Activated naive CD4-positive, alpha-beta T cell treated with Interleukin-2 at 50 U/mL for 16 hours (primary cell): ENCODE measurements at places on chromosomes 2 and 18.
A peak's percentile ranks its signal among the peaks of the same experiment; 100 is the strongest.

DNA sequence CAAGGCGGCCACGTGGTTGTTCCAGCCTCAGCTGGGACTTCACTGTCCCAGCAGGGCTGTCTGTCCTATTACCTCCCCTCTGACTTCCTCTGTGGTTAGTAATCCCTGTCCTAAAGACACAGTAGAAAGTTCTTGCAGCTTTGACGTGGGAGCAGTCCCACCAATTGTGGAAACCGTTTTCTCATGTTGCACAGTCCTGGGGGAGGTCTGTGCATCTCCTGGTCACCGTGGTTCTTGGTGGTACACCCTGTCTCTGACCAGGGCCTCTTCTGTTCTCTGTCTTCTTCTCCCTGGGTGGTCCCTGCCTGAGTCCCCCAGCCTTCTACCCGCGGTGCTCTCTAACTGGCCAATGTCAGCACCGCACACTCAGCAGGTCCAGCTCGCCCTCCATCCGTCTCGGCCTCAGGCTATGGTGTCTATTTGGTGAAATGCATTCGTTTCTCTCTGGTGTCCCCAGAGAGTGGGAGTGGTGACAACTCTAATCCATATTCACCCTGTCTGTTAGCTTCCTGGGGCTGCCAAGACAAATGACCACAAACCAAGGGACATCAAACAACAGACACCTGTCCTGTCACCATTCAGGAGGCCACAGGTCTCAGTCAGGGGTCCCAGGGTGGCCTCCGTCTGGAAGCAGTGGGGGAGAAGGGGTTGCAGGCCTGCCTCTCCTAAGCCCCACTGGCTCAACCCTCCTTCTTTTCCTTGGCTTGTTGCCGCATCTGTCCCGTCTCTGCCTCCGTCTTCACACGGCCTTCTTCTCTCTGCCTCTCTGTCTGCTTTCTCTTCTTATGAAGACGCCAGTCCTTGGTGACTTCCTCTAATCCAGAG is 99.8 kb downstream of the SH3BP4 start:
- DNase-seq: no peak

- DNase-seq: no peak
These were observed 339.4 kb downstream of the BCL11A start for GRCh38 chr2:60213865-60214625.

DNA sequence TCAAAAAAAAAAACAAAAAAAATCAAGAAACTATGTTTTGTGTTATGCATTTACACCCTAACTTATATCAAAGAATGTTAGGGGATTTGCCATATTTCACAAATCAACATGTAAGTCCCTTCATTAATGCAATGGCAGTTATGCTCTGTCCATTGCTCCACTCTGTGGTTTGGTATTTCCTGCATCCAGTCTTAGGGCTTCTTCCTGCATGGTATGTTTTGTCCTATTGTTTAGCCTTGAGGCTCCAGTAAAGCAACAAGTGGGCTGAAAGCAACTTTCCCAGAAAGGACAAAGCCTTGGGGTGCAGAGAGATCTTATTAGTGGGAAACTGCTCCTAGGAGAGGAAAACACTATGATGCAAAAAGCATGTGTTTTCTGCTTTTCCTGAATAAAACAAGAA is 474.1 kb downstream of the IRS1 start:
- DNase-seq: no peak

- no peak for DNase-seq
These were observed 938.1 kb upstream of the SLC39A10 start for GRCh38 chr2:194718881-194719280.

- DNase-seq: no peak
These were observed 69.5 kb upstream of the ZSWIM2 start for GRCh38 chr2:186918495-186918894.

GRCh38 chr2:28997847-28998735 is 17.0 kb downstream of the TOGARAM2 start:
- DNase-seq: no peak

DNA sequence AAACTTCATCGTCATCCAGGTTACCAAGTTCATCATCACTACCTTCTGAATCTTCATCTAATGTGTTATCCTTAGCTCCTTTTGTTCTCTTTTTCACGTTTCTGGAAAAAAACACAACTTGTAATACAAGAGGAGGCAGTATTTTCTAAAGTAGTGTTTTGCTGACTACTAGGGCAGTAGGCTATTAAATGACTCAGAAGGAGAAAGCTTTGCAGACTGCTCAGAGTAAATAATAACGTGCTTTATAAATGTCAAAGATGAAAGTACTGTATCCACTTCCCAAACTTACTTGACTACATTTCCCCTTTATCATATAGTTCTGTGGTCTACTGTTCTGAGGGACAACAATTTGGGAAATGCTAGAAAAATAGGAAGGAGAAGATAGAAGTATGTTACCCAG is 15.6 kb downstream of the CEBPZOS start:
- no peak for DNase-seq

DNA sequence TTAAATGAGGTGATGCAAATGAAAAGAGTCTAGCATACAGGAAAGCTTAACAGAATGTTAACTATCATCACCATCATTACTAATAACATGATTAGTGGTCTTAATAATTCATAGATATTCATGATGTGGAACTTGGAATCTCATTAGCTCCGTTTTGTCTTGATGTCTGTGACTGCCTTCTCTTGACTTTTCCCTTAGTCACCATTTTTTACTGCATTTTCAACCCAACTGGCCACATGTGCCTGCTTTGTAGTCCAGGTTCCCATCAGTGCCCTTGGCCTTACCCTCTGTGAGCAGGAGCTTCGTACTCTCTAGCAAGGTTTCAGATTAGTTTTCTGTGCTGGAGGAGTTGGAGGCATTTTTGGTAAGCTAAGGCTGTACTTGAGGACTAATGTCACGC is 47.0 kb downstream of the RAB31 start:
- no peak for DNase-seq

GRCh38 chr18:59540780-59541179 is 156.4 kb downstream of the CCBE1 start:
- no peak for DNase-seq

- DNase-seq: peak; percentile 82
These were observed 69.3 kb upstream of the SEC11C start for GRCh38 chr18:59070181-59070912.

DNA sequence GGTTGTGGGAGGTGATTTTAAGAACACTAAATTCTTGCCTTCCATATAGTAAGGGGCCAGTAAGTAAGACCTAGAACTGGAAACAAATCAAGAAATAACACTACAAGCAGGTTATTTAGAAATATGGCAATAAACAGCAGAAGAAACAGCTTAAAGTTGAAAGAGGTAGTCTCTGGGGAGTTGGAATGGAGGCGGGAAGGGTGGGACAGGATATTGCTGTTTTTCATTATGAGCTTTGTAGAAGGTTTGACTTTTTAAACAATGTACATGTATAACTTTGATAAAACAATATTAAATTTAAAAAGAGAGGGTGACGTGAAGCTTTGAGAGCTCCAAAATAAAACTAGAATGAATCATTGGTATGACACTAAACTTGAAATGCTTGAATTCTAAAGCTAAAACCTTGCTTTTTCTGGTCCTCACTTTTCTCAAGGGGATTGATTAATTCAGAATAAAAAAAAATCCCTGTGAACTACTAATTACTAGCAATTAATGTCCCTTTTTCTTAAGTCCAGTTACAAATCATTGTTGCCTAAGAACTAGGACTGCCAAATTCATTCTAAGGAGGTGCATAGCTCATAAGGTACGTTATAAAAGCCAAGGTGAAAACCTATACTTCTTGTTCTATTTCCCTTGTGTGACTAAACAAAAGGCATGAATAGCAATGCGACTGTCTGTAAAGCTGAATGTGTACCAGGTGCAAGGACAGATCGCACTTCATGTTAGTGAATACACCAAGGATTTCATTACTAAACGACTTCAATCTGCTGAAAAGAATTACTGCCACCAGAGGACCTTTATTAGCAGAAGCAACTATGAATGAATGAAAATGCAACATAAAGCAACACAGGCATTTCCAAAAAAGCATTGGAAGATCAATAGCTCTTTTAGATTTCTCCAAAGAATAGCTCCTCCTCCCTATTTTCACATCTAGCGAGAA is 177.5 kb downstream of the RBM43 start:
- DNase-seq: no peak

GRCh38 chr2:116935097-116935814 is 879.2 kb upstream of the DDX18 start:
- no peak for DNase-seq

DNA sequence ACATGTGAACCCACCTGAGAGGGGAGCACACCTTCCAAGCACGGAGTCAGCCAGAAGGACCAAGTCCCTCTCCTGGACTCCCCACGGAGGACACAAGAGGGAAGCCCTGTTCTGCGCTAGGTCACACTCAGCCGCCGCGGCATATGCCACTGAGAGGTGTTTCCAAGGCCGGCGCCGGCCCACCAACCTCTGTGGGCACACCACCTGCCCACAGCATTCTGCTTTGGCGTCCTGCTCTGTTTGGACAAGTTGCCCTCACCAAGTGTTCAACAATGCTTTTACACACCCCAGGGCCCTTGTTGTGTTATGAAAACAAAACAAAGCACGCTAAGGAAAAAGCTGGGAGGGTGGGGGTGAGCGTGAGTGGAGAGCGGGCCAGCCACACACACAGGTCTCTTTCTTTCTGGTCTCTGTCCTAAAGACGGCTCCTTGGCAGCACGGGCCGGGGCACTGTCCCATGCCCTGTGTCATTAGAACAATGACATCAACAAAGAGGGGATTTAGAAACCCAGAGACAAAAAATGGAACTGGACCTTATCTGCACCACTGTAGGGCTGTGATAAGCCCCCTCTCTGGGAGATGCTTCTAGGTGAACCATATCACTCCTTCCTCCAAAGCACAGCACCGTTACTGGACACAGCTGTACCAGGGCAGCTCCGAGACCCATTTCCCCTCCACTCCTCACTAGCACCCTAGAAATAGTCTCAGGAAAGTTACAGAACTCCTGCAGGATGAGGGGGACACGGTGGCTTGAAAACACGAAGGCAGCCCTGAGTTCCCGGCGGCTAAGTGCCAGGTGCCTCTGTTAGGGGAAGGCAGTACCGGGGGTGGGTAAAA is 17.0 kb downstream of the SMAD7 start:
- DNase-seq: no peak

GRCh38 chr2:219398721-219399363 is 11.1 kb upstream of the DNPEP start:
- DNase-seq: no peak

DNA sequence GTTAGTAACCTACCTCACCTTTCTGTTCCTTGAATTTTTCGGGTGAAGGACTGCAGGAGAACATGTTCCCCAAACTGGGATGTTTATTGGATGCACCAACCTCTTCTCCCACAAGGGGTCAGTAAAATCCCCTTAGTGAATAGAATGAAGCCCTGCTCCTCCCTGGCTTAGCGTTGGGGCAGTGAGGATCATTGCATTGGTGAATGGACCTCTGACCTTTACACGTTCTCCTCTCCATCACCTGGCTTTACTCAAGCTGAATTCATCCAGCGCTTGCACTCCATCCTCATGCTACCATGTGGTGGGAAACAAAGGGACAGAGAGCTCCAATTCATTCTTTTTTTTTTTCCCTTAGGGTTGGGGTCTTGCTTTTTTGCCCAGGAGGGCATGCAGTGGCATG is 157.2 kb downstream of the MIB1 start:
- DNase-seq: no peak

GRCh38 chr2:225270053-225270452 is 129.5 kb upstream of the NYAP2 start:
- DNase-seq: no peak

GRCh38 chr2:214174563-214174962 is 236.3 kb upstream of the VWC2L start:
- DNase-seq: no peak

- no peak for DNase-seq
These were observed 15.7 kb upstream of the OLA1 start for GRCh38 chr2:174263997-174264396.

GRCh38 chr2:27296481-27296880 is 11.8 kb downstream of the UCN start:
- DNase-seq: no peak

GRCh38 chr2:147356157-147356556 is 488.7 kb upstream of the ACVR2A start:
- DNase-seq: no peak

DNA sequence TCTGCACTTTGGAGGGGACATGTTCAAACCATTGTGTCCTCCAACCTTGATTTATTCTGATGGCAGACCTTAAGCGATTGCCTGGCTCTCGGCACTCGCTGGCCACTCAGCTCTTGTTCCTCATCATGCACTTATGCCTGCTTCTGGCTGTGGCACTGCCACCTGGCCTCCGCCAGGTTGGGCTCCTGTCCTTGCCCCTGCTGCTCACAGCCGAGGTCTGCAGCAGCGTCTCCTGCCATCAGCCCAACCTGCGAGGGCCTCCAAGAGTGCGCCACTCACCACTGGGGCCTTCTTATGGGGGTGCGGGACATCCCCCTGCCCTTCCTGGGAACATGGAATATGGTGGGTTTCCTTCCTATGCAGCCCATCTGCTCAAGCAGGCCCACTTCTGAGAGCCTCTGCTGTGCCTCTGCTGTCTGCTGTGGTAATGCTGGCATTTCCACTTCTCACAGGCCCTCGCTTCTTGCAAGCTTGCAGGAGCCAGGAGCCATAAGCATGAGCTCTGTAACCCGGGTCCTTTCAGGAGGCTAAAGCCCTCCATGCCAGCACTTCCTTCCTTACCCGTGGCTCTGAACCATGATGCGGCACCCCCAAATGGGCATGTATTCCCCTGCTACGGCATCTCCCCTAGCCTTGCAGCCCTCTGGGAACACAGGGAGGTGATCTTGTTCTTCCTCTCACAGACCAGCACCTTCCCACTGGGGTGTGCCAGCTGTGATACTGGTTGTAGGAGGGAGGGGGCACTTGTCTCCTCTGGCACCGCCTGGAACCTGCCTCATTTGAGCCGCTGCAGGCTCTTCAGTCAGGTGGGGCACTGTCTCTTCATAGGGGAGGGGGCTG is 58.6 kb upstream of the HS6ST1 start:
- DNase-seq: no peak

DNA sequence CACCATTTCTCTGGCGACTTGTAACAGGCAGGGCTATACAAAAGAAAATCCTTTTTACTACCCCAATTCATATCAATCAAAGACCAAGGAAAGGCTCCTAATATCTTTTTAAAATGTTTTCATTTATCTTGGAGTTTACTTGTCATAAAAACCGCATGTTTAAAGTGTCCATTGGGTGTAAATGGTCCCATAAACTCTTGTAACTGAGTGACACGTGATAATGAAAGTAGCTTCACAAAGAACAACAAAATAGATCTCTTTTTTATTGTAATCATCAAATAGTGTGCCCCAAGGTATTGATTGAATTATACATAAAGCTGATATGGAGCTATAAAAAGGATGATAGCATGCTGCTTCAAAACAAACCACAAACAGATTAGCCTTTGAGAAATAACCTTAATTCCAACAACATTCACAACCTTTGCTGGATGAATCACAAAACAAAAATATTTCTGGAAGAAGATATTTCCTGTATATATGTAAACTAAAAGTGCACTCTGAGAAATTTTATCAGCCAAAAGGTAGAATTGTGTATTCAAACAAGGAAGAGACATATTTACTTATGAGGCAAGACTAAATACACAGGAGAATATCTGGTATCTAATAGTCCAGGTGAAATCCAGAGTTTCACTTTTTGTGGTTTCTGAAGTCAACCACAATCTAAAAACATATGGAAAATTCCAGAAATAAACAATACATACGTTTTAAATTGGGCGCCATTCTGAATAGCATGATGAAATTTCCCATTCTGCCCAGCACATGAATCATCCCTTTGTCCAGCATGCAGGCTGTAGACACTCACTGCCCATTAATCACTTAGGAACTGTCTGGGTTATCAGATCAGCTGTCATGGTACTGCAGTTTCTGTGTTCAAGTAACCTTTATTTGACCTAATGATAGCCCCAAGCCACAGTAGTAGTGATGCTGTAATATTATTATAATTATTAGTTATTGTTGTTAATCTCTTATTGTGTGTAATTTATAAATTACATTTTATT is 237.5 kb downstream of the PIK3C3 start:
- no peak for DNase-seq
